ENCODE measurements at places on chromosomes 12 and 14. TPM values are rescaled to one million over a fixed set of nuclear protein-coding genes. Genes with fewer than 3 reads are reported as not detected.

SERPINA1 gene
- 0.10 TPM for polyA plus RNA-seq

- DNase-seq, result no peak
Observed at GRCh38 chr14:100467939-100468338, 119.3 kb downstream of the BEGAIN start.

DNA sequence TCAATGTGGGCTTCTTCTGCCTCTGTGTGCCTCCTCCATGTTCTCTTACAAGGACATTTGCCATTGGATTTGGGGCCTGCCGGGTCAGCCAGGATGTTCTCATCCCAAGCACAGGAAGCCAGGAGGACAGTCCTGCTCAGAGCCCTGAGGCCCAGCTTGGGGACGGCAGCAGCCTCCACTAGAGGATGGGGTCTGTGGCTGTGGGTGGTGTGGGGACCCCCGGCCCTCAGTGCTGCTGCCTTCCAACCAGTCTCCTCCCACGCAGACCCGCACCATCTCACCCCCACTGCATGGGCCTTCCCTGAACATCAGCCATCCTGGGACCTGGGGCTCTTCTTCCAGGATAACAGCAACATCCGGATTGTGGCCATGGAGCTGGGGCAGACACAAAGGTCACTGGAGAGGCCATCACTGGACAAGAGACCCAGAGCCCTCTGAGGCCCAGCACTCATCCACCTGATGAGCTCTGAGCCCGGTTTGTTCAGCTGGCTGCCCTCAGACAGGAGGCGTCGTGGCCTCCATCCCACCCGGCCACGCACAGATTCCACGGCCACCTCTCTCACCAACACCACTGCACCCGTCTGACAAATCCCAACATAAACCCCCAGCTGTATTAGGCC, 56.5 kb upstream of the C14orf180 start:
- no peak for DNase-seq

PZP gene
- polyA plus RNA-seq, result not detected

GRCh38 chr12:132710043-132710404, 618 bp upstream of the PGAM5 start:
- DNase-seq, result no peak

Measured in fibroblast of lung (primary cell).